NAMALWA (cell line): ENCODE measurements at places on chromosomes 4 and X.

GRCh38 chr4:86033171-86033570 lies 326.7 kb downstream of the MAPK10 start:
- DNase-seq, result no peak

DNA sequence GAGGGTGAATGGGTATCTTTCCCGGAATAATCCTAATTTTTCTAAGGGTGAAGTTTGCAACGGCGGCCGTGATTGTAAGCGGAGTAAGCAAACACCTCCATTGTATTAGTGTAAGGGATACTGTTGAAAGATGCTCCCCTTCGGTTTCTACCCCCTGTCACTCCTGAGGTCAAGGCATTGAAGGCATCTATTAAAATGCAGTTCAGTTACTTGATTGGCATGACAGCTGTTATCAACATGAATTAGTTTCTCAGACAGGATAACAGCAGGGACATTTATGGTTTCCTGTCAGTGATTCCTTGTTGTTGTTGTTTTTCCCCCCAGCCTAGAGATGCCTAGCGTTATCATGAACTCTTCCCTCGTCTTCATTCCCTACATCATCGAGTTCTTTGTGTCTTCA lies 552 bp downstream of the SLC25A14 start:
- peak; percentile 11 for DNase-seq

GRCh38 chr4:3293401-3294391 lies 875 bp downstream of the RGS12 start:
- peak; percentile 19 for DNase-seq

- DNase-seq, result no peak
Measured at GRCh38 chr4:158484173-158484885, 37.4 kb upstream of the RXFP1 start.

DNA sequence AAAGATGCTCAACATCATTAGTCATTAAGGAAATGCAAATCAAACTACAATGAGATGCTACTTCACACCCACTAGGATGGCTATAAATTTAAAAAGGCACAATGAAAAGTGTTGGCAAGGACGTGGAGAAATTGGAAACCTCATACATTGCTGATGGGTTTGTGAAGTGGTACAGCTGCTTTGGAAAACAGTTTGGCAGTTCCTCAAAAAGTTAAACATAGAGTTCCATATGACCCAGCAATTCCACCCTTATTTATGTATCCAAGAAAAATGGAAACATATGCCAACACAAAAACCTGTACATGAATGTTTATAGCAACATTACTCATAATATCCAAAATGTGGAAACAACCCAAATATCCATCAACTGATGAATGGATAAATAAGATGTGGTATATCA lies 101.3 kb upstream of the MAGEB10 start:
- DNase-seq, result no peak

DNA sequence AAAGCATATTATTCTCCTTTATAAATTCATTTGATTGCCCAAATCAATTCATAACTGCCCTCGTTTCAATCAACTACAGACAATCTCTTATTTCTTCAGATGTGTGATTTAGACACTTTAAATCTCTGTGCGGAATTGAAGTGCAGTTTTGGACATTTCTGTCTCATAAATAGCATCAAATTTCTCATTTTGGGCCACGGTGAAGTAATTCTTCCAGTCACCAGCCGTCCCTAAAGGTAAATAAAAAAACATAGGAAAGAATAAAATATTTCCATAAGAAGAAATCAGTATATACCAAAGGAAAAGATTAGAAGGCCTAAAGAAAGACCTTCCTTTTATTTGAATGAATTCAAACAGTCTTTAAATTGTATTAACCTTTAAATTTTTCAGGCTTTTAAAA lies 33.4 kb downstream of the SULT1B1 start:
- no peak for DNase-seq

DNA sequence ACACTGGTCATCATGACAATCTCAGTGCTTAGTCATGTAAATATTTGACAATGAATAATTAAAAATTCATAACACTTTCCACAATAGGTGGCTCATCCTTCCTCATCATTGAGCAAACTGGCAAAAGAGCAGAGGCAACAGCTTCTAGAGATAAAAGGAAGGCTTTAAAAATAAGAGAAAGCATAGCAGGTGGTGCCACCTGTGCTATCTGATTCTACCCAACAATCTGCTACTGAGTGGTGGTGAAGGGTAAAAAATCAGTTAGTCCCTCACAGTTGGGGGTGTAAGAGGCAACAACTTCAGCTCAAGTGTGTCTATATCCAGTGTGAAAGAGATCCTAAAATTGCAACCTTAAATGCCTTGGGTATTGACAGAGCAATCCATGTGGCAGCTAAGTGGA lies 280.1 kb upstream of the PPARGC1A start:
- DNase-seq, result no peak

GRCh38 chr4:145320294-145320693 lies 139.9 kb upstream of the OTUD4 start:
- no peak for DNase-seq

DNA sequence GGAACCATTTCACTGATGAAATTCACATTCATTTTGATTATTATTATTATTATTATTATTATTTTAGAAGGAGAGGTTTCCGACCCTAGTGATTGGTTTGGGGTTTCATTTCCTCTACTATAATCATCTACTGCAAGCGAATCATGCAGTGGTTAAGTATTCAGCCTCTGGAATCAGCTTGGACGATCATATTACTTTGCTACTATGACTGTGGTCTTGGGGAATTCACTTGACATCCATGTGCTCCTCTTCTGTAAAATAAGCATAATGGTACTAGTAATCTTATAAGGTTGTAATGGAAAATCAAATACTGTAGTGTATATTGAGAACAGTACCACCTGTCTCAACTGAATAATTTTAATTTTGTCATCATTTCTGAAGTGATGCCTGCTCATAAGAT lies 132.1 kb upstream of the SLC4A4 start:
- DNase-seq, result no peak

DNA sequence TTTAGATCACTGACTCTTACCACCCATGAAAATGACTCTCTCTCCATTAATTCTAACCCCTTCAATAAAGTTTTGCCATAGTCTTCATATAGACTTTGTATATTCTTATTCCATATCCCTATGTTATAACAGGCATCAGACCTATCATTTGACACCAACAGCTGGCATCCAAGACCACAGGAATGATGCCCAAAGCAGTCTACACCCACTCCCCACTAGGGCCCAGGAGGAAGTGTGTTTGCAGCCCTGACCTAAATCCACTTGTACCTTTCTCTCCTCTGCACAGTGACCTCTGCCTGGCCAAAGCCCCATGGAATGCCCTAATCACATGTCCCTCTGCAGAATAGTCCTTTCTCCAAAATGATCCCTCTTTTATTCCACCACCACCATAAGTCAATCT lies 219.2 kb downstream of the CBR4 start:
- DNase-seq, result no peak

DNA sequence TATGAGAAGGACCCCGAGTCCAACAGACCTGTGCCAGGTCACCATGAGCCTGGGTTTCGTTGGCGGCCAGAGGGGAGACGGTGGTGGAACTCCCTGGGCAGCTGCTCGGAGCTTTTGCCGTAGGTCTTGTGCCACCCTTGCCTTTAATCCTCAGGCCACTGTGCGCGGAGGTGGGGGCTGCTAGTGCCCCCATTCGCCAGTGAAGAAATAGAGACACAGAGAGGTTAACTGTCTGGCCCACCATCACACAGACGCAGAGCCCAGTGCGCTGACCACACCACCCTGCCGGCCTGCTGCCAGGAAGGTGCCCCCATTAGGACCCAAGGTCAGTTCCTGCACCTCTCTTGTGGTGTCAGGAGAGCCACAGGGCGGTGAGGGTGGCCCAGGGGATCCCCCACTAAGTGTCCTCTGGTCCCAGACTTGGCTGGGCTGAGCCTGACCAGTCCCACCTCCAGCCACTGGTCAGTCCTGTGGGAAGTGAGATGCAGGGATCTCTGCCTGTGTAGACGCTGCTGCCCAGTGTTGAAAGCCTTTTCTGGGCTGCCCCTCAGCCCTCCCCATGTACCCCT lies 28.3 kb upstream of the HTRA3 start:
- no peak for DNase-seq

DNA sequence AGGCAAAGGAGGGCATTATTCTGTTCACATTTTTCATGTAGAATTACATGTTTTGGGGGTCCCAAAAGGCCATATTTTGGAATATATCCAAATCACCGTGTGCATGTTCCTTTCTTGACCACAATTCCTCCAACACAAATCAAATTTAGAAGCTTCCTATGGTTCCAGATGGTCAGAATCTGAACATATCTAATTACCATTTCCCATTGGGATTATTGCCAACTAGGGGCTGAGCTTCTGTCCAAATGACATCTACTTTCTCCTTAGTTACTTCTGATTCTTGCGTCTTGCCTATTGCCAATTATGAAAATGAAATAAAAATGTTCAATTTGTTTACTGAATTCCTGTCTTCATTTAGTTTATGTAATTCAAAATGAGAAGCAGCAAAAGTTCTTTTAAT lies 163.7 kb downstream of the CPE start:
- DNase-seq, result no peak

DNA sequence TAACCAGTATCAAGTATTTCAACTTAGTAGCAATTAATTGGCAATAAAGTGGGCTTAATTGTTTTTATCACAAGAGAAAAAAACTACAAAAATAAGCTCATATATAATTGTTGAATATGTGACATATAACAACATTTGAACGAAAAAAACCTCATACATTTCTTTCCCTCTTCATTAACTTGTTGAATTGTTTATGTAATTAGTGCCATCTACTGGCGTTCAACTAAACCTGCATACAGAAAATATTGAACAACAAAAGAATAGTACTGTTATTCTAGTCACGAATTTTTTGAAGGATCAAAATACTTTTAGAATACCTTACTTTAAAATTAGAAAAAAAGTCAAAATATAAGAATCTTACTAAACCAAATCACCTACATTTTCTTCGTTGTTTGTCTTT lies 586.5 kb upstream of the FTHL17 start:
- DNase-seq, result peak; percentile 25

DNA sequence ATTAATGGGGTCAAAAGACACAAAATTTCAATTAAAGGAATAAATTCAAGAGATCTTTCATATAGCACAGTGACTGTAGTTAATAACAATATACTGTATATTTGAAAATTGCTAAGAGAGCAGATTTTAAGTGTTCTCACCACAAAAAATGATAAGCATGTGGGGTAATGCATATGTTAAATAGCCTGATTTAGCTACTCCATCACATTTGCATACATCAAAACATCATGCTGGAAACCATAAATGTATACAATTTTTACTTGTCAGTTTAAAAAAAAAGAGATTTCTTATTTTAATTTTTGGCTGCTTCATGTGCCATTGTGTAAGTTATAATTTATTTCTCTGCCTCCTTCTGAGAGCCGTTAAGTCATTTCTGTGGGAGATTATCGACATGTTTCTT lies 65.9 kb downstream of the FAM184B start:
- DNase-seq, result no peak

- DNase-seq, result no peak
Measured at GRCh38 chr4:152009983-152010709, 249.3 kb upstream of the GATB start.
